ENCODE measurements at places on chromosomes 6 and 20.

DNA sequence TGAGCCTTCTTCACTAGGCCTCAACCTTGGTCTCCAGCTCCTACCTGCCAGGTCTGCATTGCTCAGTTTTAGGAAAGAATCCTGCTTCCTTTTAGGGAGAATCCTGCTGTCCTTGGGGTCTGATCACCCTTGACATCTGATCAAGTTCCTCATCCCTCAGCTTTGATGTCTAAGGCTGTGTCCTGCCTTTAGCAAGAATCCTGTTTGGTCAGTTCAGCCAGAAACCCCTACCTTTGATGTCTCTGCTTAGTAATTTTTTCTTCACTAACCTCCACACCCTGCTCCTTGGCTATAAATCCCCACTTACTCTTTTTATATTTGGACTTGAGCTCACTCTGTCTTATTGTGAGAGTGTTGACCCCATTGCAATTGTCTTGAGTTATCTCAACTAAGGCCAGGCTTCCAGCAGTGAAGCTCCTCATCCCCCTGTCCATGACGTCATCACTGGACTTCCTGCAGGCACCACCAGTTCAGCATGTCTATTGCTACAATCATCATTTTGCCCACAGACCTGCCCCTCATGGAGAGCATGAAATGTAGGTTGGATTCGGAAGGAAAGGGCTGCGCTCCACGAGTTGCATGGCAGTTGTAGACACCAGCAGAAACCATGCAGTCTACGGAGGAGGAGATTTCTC, 4.7 kb upstream of the CST5 start:
- DNase-seq, result no peak

DNA sequence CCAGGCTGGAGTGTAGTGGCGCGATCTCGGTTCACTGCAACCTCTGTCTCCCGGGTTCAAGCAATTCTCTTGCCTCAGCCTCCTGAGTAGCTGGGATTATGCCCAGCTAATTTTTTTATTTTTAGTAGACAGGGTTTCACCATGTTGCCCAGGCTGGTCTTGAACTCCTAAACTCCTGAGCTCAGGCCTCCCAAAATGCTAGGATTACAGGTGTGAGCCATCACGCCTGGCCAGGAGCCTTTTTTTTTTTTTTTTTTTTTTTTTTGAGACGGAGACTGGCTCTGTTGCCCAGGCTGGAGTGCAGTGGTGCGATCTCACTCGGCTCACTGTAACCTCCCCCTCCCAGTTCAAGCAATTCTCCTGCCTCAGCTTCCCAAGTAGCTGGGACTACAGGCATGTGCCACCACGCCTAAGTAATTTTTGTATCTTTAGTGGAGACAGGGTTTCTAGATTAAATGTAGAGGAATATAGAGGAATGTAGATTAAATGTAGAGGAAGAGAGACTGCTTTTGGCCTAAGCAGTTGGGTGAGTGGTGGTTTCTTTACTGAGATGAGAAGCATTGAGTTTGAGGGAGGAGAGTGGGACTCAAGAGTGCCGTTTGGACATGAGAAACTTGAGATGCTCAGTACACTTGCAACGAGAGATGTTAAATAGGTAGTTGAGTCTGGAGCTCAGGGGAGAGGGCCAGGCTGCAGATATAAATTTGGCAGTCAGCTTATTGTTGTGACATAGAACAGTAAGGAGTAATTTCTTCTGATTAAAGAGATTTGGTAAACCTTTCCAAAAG, 16.7 kb downstream of the VAPB start:
- DNase-seq, result no peak

DNA sequence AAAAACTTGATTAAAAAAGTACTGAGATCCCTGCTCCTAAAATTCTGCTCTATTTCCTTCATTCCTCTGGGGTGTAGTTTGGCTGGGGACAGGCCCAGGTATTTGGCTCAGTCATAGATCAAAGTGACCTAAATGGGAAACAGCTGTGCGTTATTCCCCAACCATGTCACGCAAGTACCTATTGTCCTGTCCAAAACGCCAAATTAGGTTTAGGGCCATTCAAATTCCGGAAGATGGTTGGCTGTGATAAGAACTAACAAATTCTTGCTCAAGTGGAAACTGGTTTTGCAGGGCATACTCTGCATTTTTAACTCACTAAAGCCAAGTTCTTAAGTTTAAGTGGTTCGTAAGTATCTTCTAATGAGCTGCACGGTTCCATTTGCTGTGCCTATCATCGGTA, 147.6 kb upstream of the TMEM170B start:
- no peak for DNase-seq

DNA sequence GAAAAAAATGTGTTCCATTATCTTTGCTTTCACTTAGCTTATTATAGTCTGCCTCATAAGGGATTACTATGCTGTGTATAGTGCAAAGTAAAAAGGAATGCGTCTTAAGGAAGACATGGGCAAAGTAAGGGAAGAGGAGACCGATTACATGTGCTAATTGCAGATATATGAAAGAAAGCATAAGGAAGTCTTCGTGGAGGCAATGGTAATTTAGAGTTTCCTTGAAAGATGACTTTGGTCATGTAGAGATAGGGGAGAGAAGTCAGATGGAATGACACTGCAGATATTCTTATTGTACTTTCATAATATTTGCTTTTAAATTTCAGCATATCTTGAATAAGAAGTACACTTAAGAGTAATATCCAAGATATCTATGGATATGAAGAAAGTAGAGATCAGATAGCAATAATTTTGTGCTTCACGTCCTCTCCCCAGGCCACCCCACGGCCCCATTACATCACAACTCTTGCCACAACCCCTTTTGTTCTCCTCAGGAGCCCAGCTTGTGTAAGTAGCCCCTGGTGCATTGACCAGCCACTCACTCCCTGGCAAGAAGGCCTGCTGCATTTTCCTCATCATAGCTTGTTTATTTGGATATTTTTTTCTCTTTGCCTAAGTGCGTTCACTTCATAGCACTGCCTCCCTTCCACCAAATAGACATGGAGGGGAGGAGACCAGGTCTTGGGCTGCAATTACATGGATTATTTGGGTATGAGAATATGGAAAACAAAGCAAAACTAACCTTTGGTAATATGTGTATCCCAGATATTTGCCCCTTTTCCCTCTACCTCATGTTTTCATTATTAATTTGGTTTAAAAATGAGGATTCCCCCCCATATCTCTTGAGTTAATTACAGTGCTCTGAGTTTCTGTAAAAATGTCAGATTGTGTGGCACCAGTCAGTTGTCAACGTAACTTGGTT, 30.7 kb upstream of the COL10A1 start:
- no peak for DNase-seq

DNA sequence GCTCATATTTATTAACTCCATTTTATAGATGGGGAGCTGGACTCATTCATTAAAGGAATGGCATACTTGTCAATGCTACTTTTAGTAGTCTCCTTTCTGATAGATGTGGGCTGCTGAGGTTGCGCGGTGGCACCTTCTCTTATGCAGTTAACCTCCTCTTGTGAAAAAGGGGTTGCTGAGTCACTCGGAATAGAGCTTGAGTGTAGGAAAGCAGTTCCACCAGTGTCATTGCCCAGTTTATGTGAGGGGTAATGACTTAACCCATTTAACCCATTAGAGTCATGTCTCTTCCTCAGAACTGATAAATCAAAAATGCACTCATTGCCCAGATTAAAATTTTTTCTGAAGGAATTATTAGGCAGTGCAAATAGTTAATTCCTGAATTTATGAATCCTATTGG, 6.3 kb downstream of the MAPK14 start:
- DNase-seq, result peak; percentile 48

Measured in stimulated activated CD4-positive, alpha-beta T cell treated with anti-CD3 and anti-CD28 coated beads, Interleukin-2, amount 100 ng/mL, for 24 hours (primary cell).